ENCODE measurements at places on chromosomes 11 and 22.

GRCh38 chr11:133549826-133550225, 17.5 kb upstream of the OPCML start:
- DNase-seq, result no peak

- DNase-seq, result no peak
These were observed 216.1 kb upstream of the NARS2 start for GRCh38 chr11:78790784-78791183.

DNA sequence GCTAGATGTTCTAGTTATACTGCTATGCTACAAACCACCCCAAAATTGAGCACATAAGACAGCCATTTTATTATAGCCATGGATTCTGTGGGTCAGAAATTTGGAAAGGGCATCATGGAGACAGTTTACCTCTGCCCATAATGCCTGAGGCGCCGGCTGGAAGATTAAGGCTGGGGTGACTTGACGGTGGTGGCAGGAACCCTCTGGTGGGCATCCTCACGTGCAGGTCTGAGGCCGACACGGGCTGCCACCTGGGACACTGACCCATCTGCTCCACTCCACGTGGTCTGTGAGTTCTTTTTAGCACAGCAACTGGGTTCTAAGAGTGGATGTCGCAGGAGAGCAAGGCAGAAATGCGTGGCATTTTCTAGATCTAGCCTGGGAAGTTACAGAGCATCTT, 40.0 kb upstream of the PRDM11 start:
- DNase-seq, result no peak

DNA sequence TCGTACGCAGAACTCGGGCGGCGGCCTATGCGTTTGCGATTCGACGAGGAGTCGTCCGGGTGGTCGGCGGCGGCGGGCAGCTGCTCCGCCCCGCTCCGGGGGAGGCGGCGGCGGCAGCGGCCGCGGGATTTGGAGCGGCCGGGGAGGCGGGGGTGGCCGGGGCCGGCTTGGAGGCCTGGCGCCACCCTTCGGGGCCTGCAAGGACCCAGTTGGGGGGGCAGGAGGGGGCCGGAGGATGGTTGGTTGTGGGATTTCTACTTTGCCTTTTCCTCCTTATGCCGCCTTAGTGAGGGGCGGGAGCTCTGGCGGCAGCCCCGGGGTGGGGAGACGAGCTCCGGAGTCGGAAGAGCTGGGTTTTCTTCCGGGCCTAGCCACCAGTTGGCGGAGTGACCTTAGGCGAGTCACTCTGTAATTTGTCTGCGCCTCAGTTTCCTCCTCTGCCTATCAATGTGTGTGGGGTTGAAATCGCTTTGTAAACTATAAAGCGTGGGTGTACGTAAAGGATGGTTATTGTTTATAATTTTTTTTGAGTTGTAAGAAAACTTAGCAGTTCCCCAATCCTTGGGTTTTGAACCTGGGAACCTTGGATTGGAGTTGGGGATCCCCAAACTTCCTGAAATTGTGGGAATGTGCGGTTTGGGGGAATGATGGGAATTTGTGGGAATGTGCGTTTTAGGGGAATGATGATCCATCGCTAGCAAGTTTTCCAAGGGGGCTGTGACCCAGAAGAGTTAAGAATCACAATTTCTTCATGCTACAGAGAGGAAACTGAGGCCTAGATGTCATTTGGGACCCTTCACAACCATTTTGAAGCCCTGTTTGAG, 679 bp downstream of the TUG1 start:
- DNase-seq, result peak; percentile 38

GRCh38 chr22:46514592-46515207, 22.7 kb downstream of the CELSR1 start:
- DNase-seq, result no peak

GRCh38 chr11:130049328-130049771, 20.3 kb upstream of the APLP2 start:
- DNase-seq, result no peak

- DNase-seq, result no peak
These were observed 16.7 kb downstream of the CLDN5 start for GRCh38 chr22:19507534-19507861.

- DNase-seq, result no peak
These were observed 325.4 kb downstream of the BRD1 start for GRCh38 chr22:49502126-49502826.

DNA sequence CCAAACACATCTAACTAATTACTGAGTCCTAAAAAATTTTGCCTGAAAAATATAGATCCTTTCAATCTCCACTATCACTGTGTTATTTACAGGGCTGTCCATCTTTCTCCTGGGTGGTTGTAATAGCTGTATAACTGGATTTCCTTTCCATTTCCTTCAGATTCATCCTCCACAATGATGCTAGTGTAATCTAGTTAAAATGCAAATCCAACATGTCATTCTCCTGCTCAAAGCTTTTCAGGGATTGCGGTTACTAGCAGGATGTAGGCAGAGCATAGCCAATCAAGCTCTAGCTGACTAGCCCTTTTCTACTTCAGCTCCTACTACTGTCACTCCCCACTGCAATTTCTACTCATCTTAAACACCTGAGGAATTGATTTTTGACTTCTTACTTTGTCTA, 283.0 kb downstream of the RAB38 start:
- no peak for DNase-seq

DNA sequence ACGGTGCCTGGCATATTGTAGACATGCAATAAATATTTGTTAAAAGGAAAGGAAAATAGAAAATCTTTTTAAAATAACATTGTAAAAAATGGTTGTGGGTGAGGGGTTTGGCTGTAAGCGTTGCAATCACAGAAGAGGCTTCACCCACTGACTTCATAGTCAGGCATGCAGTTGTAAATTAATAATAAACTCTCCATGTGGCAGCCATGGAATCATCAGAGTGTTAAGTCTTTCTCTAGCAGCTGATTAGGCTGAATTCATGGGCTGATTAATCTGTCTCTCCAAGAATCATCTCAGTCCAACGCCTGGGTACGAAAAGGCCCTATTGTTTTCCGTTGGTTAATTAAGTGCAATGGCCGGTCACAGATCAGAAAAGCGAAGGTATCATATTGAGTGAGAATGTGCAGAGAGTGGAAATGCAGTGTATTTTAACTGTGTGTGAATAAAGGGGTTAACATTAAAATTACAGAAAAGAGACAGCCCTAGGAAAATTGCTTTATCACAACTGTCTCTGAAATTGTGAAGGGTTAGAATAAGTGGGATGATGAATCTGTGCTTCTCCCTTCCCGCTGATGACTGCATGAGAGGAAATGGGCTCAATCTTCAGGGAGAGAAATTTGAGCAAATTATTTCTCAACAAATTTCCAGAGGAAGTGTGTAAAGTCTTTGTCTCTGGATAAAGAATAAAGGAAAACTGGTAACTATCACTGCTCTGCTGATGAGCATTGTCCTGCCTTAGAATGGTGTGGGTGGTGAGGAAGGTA, 269.0 kb downstream of the FAM76B start:
- no peak for DNase-seq

DNA sequence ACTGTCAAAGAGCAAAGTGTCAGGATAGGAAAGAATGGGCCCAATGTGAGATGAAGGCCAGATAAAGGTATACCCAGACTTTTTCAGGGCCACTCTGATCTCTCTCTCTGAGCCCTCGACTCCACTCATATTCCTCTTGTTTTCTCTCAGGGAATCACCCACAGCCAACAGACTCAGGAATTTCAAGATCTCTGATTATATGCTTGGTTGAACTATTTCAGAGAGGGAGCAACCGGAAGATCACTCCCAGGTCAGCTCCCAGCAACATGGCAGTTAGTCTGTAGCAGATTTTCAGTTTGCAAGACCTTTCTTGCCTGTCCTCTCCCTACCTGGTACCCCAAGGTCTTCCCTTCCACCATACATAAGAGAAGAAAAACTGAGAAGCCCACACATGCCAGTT, 102.5 kb downstream of the C11orf58 start:
- DNase-seq, result no peak

DNA sequence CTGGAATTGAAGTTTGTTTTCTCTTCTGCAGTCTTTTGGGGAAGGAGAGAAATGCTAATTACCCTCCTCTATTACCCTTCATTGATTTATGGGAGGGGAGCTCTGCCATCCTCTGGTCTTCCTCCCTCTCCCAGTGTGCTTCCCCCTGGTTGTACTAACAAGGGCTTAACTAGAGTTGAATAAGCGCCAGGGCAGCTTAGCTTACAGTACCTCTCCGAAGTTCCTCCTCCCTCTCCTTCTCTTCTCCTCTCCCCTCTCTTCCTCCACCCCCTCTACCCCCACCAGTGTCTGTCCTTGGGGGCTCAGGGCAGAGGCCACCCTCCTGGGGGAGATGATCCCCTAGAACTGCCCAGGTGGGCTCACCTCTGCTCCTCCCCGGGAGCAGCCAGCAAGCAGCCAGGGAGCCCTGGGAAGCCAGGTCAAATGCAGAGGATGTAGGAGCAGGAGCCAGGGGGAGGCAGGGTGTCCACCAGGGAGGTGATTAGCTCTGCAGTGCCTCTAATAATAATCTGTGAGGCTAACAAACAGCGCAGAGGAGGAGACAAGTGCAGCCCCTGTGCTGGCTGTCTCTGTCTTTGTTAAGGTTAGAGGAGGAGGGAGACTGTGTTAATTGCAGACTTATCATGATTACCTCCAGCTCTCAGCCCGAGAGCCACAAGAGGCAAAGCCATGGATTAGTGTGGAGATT, 191.6 kb upstream of the CADM1 start:
- DNase-seq, result no peak

- DNase-seq, result no peak
These were observed 12.3 kb downstream of the TSKU start for GRCh38 chr11:76795290-76795935.
